Hypothalamus (tissue), 51 donors: ENCODE measurements at places on chromosomes 12 and 14.

- DNase-seq = no peak
Observed at GRCh38 chr14:68723808-68724268, 69.0 kb downstream of the ZFP36L1 start.

DNA sequence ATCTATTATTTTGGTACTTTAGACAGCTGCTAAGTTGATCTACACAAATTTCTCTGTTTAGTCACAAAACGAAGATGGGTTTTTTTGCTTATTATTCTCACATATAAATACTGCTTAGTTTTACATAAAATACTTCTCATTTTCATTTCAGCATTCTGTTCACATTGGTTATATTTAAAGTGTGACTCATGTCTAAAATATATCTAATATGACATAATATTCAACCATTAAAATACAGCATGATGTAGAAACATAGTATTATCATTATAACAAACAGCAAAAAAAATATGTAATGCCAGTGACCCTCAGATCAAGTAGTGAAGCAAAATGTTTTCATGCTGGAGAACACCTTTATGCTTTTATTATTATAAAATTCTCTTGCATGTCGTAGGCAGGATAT is 63.7 kb downstream of the SH2B3 start:
- DNase-seq = no peak

- DNase-seq = no peak
Observed at GRCh38 chr14:61344437-61345150, 23.2 kb downstream of the PRKCH start.

GRCh38 chr12:19411234-19412204 is 27.8 kb upstream of the AEBP2 start:
- DNase-seq = no peak

DNA sequence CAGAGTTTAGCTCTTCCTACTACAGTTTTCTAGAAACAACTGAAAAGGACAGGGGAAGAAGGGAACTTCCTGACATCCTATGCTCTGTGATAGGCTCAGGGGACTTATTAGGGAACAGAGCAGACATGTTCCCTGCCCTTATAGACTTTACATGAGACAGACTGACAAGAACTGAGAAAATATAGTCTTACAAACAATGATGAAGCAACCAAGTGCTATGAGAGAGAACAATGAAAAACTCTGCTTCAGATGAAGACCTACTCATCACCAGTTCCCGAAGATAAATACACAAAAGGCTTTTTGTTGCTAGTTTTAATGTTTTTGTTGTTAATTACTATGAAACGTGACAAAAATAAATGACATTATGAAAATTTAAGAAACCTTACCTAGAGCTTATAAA is 115.3 kb downstream of the SEC23A start:
- DNase-seq = no peak

DNA sequence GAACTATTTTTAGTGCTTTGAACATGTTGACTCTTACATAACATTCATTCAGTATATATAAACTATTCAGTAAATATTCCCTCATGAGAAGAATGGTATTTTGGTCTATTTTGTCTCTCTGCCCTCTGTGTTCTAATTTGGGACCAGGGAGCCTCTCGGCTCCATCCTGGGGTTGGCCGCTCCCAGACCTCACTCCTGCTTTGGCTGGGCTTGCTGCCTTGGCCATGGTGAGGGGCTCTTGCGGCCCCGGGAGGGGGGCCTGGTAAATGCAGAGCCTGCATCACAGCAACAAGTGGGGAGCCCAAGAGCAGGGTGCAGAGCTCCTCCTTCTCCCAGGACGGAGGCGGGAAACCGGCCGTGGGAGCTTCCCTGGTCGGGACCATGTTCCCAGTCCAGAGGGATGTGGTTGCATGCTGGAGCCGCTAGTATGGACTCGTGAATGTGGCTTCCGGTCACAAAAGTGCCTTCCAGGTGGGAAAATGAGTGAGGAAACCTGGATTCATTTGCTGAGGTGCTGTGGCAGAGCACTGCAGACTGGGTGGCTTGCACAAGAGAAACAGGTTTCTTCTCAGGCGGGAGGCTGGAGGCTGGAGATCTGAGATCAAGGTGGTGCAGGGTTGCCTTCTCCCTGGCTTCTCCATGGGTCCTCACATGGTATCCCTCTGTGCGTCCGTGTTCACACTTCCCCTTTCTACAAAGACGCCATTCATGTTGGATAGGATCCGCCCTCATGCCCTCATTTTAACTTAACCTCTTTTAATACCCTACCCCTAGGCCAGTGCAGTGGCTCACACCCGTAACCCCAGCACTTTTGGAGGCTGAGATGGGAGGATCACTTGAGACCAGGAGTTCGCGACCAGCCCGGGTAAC is 250.2 kb downstream of the CACNA1C start:
- DNase-seq = no peak

GRCh38 chr12:84789184-84789583 is 123.4 kb downstream of the SLC6A15 start:
- no peak for DNase-seq
